Astrocyte of the cerebellum (primary cell): ENCODE measurements at places on chromosomes 4 and X.

- DNase-seq = no peak
Measured at GRCh38 chr4:22407361-22407760, 108.5 kb downstream of the ADGRA3 start.

- no peak for DNase-seq
Measured at GRCh38 chr4:113028074-113028473, 21.4 kb upstream of the ANK2 start.

GRCh38 chr4:68349279-68349648 is 626 bp downstream of the YTHDC1 start:
- no peak for DNase-seq

DNA sequence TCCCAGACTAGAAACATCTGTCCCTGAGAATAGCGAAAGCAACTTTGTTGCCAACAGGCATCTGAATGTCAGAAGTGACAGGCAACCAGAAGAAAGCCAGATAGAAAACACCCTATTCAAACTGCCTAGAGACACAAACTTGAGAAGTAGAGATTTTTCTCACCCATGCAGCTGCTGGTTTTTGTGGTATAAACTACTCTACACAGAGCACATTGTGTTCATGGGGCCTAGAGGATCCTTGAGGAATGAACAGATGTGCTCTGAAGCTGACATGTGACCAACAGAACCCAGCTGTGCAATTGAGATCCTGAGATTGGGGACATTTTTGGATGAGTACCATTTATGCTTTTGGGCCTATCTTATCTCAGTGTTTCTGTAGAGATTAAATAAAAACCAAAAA is 63.6 kb upstream of the NRK start:
- no peak for DNase-seq

DNA sequence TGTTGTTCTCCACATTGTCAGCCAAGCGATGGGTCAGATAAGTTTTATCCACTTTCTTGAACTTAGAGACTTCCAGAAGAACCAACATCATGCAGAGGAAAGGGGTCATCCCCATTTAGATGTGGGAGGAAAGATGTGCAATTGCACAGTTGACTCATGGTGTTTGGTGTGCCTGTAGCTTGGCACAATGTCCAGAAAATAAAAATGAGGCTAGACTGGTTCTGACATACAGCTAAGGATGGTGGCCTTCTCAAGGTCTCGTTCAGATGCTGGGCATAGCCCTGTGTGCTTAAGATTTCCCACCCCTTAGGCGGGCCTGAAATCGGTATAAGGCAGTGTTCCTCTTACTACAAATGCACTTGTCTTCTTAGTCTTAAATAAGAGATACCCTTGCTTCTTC is 101.1 kb downstream of the PCDH7 start:
- DNase-seq = no peak

- DNase-seq = no peak
Measured at GRCh38 chr4:154491341-154492271, at the start of gene DCHS2. TSS of gene DCHS2 (minus strand) at chr4:154491799. CDS start at chr4:154491355, 444 bp downstream.

GRCh38 chrX:12497832-12498591 is 293.2 kb upstream of the PRPS2 start:
- DNase-seq = no peak

GRCh38 chr4:88523325-88524129 is at the start of gene PYURF:
TSS of gene PYURF (minus strand) at chr4:88523776. CDS start at chr4:88523700, 76 bp downstream.
- DNase-seq = peak; percentile 79

- peak; percentile 26 for DNase-seq
Measured at GRCh38 chrX:112654871-112655270, 24.9 kb downstream of the LHFPL1 start.

DNA sequence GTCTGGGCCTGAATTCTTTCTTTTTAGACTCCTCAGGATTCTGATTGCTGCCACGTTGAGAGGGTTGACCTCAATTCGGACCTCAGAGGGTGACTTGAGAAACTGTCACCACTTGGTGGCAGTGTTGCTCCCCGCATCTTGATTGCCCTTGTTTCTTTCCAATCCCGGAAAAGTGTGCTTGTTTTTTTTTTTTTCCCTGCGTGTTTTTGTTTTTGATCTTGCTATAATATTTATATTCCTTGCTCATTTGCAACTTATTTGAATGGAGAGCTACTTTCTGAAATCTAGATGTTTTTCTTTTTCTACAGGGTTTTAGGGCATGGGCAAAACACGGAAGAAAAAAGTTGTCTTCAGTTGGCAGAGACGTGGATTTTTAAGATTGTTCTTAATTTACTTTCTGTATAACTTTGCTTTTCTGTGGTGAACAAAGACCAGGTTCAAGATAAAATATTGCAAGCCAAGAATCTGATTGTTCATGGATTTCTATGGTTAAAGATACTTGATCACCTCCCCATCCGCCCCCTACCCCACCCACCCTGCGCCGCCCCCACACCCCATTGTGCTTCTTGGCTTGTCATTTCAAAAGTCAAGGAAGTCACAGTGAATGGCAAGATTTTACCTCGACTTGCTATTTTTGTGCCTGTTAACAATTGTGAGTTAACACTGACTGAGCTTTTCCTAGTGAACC is 102.0 kb downstream of the PTTG2 start:
- peak; percentile 74 for DNase-seq

DNA sequence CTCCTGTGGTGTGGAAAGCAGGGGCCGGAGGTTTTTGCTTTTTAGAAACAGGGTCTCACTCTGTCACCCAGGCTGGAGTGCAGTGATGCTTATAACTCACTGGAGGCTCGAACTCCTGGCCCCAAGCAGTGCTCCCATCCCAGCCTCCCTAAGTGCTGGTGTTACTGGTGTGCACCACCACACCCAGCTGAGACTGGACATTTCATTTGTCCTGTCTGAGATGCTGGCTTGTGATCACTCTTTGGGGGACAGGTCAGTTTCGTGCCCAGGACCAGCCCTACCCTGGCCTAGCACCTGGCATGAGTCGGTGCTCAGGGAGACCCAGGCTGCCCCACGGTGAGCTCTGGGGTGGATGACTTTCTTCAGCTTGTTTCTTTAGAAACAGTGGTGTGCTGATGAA is 11.3 kb downstream of the PSAPL1 start:
- DNase-seq = no peak

DNA sequence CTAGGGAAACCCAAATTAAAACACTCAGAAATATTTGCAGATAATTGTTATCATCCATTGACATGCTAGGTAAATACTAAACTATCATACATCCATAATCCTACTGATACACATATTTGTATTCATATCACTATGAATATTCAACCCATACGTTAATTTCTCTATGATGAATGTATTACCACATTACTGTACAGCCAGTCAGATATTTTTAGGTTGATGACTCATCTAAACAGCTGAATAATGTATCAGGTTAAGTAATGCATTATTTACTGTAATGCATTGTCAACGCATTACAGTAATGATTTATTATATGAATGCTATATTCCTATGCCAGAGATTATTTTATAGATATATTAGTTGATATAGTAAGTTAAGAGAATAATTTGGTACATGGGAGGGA is 37.1 kb downstream of the VEGFC start:
- no peak for DNase-seq

DNA sequence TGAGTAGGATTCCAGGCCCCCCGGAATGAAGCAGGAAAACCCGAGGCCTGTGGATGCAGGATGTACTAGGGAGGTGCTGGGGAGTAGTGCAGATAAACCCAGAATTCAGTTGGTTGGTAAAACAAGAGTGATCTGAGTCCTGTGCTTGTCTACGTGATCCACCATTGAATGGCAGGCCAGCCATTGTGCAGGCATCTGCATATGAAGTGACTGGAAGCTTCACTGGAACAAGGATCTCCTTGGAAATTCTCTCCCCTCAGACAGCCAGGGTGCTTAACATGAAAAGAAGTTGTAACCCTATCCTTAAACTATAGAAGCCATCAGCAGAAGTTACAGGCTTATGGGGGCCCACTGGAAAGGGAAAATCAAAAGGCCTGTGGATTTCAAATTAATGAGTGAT is 656 bp upstream of the GSPT2 start:
- DNase-seq = no peak

- DNase-seq = no peak
Measured at GRCh38 chr4:158673633-158674032, 1.5 kb downstream of the ETFDH start.

GRCh38 chr4:180860089-180860720 is 1383.0 kb upstream of the TENM3 start:
- DNase-seq = no peak

DNA sequence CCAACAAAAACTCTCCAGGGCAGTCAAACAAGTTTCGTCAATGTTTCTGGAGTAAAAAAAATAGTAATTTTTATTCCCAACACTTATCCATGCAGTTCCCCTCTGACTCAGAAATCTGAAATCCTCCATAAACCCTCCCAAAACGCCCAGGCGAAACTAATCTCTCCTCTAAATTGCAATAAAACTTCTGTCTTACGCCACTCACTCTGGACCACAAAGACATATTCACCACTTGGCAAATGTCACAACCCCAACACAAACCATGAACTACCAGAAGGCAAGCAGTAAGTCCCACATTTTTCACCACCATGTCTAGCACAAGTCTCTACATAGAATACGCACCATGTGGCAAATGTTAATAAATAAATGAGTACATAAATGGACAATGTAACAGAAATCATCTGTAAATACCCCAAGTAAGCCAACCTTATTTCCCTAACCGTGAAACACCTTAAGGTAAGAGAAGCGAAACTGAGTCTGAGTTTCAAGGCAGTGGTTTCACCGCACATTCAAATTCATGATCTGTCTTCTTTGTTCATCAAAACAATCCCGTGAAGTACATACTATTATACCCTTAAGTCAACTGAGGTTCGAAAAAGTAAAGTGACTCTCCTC is 1.6 kb downstream of the PAPSS1 start:
- DNase-seq = no peak

DNA sequence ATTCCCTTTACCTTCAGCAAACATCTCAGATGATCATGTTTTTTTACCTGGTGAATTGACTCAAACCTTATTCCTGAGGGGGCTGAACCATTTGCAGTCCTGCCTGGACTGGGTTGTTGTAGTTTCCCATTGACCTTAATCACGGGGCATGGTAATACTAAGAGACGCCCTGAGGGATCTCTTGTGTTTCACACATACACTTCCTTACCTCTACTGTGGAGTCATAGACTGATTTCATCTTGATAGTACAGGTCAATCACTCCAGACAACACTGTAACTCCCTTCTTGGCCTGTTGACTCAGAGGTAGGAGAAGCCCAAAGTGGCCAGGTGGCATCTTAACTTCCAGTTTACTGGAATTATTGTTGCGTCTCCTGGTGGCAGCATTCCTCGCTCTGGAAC is 1064.0 kb upstream of the PCDH10 start:
- DNase-seq = no peak

- DNase-seq = no peak
Measured at GRCh38 chr4:40190465-40190864, 6.4 kb upstream of the RHOH start.

DNA sequence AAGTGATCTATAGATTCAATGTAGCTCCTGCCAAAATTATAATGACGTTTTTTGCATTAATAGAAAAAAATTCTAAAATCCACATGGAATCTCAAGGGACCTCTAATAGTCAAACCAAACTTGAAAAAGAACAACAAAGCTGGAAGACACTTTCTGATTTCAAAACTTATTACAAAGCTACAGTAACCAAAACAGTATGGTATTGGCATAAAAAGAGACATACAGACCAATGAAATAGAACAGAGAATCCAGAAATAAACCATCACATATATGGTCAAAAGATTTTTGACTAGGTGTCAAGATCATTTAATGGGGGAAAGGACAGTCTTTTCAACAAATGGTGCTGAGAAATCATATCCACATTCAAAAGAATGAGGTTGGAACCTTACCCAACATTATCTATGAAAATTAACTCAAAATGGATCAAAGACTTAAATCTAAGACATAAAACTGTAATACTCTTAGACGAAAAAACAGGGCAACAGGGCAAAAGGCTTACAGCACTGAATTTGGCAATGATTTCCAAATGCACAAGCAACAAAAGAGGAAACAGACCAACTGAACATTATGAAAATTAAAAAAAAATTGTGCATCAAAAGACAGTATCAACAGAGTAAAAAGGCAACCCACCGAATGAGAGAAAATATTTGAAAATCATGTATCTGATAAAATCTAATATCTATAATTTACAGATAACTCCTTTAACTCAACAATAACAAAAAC is 3.9 kb downstream of the FBXO8 start:
- DNase-seq = no peak

- no peak for DNase-seq
Measured at GRCh38 chrX:108736509-108737479, at the start of gene IRS4. TSS of gene IRS4 (minus strand) at chrX:108736563.

DNA sequence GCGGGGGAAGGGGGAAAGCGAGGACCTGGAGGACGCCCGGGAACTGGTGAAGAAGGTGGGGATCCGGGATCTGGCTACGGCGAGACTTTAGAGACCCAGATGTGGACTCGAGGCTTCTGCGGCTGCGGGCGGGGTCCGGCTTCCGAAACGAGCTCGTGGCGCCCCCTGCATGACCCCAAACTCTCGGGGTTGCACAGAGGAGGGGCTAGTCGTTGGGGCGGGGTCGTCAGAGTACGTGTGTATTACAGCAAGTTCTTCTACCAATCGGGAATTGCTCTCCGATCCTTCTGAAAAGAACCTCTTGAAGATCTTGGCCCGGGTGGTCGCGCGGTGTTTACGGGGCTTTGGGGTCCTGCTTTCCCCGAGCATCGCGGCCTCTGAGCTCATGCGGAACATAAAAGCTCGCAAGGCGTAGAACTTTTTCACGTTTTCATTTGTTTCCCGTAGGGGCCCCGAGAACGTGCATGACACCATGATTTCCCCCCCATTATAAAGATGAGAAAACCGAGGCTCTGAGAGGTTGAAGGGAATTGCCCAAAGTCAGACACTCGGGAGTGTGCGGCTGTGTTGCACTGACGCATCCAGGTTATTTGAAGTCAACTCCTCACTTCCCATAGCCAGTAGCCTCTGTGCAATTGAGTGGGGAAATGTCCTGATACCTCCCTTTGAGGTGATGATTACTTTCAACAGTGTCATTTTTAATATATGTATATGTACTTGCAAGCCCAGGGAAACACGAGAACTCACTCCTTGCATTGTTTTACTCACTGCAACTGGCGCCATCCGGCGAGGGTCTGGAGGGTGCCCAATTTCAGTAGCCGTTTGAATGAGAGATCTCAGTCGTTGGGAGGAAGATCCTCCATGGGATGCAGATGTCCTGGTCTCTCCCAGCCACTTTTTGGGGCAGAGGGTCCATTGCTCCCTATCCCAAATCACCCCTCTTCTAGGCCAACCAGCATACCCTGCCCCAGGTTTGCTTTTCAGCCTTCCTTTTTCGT is at the start of gene BEND4:
Gene BEND4 (minus strand): TSS at position 149 of the 998 bp plus-strand sequence. CDS start 512 bp downstream, outside the sequence.
- DNase-seq = no peak

DNA sequence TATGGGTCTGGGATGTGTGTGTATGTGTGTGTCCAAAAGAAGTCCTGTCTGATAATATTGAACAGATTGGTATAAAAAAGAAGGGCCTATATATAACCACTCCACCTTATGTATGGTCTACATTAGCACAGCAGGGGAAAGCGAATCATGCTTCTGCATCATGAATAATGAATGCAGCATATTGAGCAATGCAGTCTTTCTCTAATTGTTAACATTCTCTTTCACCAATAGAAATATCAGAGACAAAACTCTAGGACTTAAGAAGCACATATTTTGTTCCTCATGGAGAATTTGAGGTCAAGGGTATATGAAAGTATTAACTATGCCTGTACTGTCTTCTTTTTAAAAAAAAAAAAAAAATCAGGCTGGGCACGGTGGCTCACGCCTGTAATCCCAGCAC is 264.3 kb upstream of the NOCT start:
- DNase-seq = peak; percentile 6

GRCh38 chr4:16070203-16070602 is 13.6 kb downstream of the PROM1 start:
- no peak for DNase-seq
